ENCODE measurements at places on chromosomes 7 and 10.

GRCh38 chr10:59907918-59908807 is 1.8 kb upstream of the CCDC6 start:
- DNase-seq, result peak; percentile 85

DNA sequence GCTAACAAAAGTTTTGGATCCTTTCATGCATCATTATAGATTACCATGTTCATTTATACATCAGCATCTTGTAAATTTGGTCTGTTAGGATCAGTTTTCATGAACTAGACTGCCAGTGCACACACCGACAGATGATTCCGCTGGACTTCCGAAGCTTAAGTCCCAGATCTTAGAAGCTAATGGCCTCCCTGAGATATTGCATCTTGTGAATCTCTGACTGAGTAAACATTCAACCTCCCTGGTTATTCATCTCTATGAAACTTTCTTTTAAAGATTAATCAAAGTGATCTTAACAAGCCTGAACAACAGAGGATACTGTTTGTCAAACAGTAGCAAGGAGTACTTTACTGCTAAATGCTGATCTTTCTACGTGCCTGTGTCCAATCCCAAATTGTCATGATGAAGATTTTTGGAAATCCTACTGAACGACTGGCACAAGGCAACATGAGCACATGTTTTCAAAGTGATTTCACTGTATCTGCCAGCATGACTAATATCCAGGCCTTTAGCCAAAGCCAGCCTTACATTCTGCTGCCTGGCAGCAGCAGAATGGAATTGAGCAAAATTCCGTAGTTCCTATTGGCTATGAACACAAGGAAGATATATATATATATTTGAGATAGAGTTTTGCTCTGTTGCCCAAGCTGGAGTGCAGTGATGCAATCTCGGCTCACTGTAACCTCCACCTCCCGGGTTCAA is 91.3 kb upstream of the ANK3 start:
- DNase-seq, result peak; percentile 84

- peak; percentile 12 for DNase-seq
Observed at GRCh38 chr7:1368682-1369571, 90.3 kb downstream of the MICALL2 start.

GRCh38 chr7:1616741-1617140 is 46.9 kb upstream of the PSMG3 start:
- DNase-seq, result no peak

- DNase-seq, result no peak
Observed at GRCh38 chr10:132847856-132848255, 61.9 kb upstream of the NKX6-2 start.

DNA sequence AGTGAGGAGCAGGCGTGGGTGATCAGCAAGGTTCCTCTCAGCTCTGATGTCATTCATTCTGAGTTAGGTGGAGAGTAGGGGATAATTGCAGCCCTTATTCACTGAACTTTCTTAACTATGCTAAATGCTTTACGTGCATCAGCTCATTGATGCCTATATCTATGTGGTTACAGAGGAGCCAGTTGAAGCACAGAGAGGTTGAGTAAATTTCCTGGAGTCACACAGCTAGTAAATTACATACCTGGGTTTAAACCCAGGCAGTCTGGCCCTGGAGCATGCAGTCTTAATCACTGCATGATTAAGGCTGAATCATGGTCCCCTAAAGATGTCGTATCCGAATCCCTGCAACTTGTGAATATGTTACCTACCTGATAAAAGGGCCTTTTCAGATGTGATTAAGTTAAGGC is 99.6 kb downstream of the GRK5 start:
- DNase-seq, result no peak

DNA sequence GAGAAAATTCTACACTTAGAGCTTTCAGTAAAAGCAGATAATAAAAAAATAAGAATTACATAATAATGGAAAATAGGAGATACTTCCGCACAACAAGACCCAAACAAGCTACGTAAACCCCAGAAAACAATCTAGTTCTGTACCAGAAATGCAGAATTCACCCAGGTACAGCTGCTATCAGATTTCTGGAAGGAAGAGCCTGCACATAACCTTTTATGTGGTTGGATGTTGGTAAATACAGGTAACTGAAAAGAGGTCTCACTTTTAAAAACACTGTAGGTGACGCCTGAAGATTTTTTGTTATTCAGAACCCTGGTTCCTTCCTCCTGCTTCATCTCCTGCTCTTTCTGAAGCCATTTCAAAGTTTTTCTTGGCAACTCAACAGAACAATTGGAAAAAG is 29.9 kb downstream of the PANK1 start:
- no peak for DNase-seq

DNA sequence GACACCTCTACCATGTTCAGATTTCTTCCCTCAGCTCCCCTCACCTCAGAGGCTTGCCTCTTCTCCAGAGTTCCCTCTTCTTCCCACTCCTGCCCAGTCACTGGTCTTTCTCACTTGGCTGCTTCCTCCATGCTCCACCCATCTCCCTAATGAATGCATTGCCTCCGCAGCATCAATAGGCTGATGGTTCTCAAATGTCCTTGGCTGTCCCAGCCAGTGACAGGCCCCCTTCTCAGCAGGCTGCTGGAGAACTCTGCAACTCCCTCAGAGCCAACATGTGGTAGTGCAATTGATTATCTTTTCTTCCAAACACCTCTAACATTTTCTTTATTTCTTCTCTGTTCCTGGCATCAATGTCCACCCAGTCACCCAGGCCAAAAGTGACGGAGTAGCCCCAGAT is 218.2 kb downstream of the RELN start:
- no peak for DNase-seq

DNA sequence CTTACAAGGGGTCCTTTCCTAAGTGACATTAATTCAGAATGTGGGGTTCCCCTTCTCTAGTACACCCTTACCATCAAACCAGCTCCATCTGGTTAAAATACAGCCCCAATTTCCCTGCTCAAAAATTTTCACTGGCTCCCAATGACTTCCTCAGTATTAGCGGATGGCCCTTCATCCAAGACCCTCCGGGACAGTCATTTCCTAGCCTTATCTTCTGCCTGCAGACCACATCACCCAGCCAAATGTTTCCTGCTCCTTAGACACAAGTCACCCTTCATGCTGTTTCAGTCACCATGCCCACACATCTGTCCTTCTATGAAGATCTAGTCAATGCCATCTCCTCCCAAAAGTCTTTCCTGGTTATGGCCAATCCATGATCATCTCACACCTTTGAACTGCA is 45.2 kb downstream of the PARD3 start:
- no peak for DNase-seq

- no peak for DNase-seq
Observed at GRCh38 chr10:79488870-79489269, 23.5 kb upstream of the EIF5AL1 start.

GRCh38 chr10:123584419-123584775 is 81.8 kb upstream of the GPR26 start:
- no peak for DNase-seq

DNA sequence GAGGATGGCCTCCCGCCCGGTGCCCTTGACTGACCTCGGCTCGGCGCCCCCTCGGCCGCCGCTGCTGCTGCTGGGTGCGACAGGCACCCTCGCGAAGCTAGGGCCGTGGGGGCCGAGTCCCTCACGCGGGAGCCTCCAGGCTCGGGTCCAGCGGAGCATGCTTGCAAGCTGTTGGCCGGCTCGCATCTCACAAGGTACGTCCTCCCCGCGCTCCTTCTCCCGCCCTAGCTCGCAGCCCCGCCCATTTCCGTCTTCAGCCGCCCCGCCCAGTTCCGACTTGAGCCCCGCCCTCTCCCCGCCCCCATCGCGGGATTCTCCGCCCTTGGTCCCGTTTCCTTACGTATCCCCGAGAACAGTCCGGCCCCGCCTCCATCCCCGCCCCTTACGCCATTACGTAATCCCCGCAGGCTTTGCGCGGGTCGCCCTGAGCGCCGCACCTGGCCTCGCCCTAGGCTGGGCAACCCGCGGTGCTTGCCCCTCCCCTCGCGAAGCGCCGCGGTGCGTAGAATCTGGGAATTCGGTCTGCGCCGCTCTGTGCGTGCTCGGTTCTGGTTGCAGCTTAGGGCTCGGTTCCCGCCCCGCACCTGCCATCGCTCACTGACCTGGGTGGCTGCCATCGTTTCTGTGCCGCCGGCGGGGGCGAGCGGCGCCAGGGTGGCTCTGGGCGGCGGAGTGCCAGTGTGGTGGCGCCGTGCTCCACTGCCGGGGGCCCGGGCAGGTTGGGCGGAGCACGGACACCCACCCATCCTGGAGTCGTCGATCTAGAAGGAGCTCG is at the start of gene ABHD11:
TSS of gene ABHD11 (minus strand) at position 191 of the 775 bp plus-strand sequence. CDS start at position 159, 32 bp downstream.
- DNase-seq, result peak; percentile 96

DNA sequence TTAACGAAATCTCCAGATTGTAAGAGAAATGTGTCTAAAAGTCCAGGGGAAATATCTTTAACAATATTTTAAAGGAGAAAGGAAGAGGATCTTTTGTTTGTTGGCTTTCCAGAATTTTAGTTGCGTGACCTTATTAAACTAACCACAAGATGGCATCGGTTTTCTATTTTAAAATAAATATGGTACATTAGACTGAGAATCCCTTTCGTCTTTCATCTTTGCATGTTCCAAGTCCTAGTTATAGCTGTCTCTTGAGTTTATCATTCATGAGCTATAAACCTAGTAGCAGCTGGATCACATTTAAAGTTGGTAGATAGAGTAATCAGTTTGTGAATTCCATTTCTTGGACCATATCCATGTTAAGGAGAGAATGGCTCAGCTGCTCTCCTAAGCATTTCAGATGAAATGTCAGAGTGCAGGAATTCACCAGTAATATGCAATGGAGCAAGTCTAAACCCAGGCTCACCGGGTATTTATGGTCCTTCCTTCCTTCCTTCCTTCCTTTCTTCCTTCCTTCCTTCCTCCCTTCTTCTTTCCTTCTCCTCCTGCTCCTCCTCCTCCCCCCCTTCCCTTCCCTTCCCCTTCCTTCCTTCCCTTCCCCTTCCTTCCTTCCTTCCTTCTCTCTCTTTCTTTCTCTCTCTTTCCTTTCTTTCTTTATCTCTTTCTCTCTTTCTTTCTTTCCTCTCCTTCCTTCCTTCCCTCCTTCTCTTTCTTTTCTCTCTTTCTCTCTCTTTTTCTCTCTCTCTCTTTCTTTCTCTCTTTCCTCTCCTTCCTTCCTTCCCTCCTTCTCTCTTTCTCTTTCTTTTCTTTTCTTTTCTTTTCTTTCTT is 57.8 kb upstream of the RAB18 start:
- peak; percentile 58 for DNase-seq

- DNase-seq, result peak; percentile 62
Observed at GRCh38 chr10:74213571-74214162, 62.6 kb downstream of the ADK start.

DNA sequence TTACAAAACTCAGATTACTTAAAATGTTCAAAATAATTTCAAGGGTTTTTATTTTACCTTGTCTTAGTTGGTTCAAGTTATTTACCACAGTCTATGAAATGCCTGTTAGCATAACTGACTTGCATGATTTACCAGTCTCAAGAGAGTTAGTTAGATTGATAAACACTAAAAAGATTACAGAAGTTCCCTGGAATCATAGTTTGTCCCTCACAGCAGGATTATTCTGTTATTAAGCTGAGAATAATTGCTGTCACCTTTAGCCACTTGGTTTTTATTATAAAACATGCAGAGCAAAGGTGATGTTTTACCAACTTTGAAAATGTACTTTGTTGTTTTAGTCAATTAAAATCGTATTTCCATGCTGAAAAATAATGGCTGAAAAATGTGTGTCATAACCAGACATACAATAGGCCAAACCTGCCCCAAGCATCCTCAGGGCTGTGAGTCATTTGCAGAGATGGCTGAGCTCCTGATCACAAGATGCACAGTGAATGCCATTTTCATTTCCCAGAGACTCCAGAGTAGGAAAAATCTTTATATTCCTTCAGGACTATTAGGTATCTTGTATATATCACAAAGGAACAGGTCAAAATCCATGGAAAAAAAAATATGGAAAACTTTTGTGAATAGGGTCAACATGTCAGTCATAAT is 87.8 kb upstream of the DKK1 start:
- no peak for DNase-seq

DNA sequence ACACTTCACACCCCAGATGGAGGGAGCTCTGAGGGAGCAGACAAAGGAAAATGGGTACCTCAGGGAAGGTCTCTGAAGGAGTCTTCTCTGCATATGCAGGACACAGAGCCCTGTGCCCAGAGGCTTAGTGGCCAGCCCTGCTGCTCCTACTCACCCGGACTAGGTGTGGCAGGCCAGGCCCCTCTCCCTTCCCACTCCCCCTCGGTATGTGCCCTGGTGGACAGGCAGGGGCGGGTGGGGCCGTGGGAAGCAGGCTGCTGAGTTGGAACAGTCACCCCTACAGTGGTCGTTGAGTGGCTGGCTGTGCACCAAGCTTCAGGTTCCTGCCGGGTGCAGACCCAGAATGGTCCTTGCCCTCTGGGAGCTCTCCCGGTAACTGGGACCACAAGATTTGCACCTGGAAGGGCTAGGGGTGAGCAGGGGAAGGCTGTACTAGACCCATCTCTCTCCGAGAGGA is 68.6 kb downstream of the ZMIZ1 start:
- no peak for DNase-seq

DNA sequence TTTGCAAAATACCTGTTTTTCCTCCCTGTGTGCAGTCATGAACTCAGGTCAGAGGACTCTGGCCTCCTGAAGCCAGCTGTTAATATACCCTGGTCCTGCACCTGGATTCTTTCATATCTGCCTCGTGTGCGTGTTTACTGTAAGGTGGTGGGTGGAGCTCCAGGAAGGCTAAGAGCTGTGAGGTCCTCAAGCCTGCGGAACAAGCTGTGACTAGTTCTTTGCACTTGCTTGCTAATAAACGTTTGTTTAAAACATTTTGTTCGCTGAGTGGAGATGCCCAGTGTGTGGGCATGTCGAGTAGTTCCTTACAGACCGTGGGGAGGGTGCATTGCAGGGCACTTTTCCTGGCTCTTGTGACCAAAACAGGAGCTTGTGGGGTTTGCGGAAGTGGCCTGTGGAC is 139.0 kb downstream of the DOCK1 start:
- no peak for DNase-seq

- DNase-seq, result no peak
Observed at GRCh38 chr7:42400961-42401360, 164.0 kb upstream of the GLI3 start.

DNA sequence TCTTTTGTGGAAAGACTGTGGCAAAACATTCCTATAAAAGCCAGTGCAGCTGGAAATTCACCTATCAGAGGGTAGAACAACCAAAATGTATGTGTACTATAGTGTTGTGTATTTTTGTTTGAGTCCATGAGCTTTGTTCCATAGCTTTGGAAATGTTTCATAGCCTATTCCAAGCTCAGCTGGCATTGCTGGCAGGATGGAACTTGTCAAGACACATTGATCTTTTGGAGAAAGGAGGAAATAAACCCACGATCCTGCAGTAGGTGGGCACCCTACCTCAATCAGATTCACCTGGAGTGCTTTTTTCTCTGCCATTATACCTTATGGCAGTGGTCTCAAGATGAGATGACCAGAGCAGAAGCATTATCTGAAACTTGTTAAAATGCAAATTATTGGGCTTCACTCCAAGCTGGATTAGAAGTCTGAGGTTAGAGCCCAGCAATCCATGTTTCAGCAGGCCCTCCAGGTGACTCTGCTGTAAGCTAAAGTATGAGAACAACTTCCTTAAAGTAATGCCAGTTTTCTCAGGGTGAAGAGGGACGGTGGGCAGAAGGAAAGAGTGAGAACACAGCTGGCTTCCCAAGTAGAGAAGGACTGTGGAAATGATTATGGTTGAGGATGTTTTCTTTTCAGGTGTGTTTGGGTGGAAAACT is 30.3 kb upstream of the CDK1 start:
- DNase-seq, result no peak
